ENCODE measurements at places on chromosomes 4 and X.

- no peak for DNase-seq
Measured at GRCh38 chr4:48742412-48742811, 37.7 kb downstream of the FRYL start.

GRCh38 chr4:25449270-25449669, 72.2 kb downstream of the ANAPC4 start:
- DNase-seq: no peak

- DNase-seq: peak; percentile 83
Measured at GRCh38 chr4:2041239-2042130, 17.6 kb upstream of the NAT8L start.

DNA sequence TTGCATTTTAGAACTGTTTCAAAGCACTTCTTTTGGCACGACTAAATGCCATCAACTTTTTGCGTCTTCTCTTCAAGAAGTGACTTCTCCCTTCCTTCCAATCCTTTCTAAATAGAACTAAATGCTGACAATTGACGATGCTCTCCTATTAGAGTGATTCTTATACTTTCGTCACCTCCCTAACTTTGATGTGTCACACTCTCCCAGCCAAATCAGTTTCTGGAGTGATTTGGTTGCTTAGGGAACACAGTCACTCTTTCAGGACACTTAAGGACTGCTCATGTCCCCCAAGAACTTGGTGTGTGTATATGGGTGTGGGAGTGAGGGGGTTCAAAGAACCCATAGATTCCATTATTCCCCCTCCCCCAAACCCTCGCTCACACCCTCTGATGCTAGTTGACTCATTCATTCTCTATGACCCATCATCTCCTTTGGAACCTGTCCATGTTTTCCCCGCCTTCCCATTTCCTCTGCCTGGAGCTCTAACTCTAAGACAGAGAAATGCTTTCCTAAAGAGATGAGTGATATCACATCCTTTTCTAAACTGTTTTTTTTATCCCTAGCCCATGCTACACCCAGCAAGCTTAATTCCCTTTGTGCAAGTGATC, 26.8 kb upstream of the AREG start:
- no peak for DNase-seq

GRCh38 chr4:104425948-104426347, 68.7 kb downstream of the CXXC4 start:
- no peak for DNase-seq

GRCh38 chr4:186027405-186027804, 41.6 kb upstream of the TLR3 start:
- DNase-seq: no peak

- DNase-seq: no peak
Measured at GRCh38 chrX:72052415-72053090, 79.2 kb downstream of the RTL5 start.

DNA sequence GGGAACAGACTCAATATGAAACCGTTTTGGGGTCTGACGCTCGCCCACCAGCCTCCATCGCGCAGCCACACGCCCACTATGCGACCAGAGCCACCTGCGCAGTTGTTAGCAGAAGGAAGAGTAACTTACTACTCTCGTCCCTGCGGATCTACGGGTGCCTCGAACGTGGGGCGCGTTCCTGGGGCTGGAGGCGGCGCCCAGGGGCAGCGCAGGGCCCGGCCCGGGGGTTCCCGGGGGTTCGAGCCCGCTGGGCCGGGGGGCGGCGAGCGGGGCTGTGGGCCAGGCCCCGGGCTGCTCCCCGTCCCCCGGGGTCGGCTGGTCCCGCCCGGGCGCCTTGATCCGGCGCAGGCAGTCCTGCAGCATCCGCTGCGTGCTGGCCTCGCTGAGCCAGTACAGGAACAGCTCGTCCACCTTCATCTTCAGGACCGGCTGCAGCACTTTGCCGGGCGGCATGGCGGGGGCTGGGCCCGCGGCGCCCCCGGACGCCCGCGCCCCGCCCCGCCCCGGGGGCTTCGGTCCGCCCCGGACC, 404 bp downstream of the PPP2R3B start:
- DNase-seq: no peak

DNA sequence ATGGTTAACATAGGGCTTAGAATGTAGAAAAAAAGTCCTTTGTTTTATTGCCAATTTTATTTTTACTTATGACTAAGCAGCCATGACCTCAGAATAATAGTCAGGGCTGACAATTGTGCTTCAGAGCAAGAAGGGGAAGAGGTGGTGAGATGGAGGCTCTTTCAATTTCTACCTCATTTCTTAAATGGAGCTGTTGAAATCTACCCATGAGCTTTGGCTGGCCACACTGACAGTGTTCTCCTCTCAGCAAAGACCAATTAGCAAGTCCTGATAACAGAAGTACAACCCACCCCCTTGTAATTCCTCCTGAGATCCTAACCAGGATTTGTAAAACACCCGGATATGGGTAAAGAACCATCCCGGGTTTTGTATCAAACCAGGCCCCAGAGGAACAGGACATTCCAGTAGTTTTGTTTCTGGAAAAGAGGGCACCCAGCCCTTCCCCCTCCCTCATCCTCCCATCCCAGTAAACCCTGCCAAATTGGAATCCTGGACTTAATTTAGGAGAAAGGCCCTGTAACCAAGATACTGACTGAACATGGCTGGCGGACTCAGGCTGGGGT, at the start of gene HEPH:
Gene HEPH (plus strand): TSS at position 399 of the 563 bp plus-strand sequence. CDS start 6,324 bp downstream, outside the sequence.
- DNase-seq: peak; percentile 19
